Endothelial cell of umbilical vein (primary cell): ENCODE measurements at places on chromosomes 12 and 14. TPM values are rescaled to one million over a fixed set of nuclear protein-coding genes. Genes with fewer than 3 reads are reported as not detected.

Gene TMEM63C
- polyA plus RNA-seq, result not detected in 2 replicates

Gene NOS1
- polyA plus RNA-seq, result not detected in 2 replicates

Gene PRH2
- 0.21 TPM in 1 of 2 replicates, not detected in the other for polyA plus RNA-seq

Gene RFLNA
- polyA plus RNA-seq, result 24.5 and 51.1 TPM in 2 replicates

Gene KCNMB4
- polyA plus RNA-seq, result 2.0 and 2.4 TPM in 2 replicates
